ENCODE measurements at places on chromosomes 2 and 18. TPM values are rescaled to one million over a fixed set of nuclear protein-coding genes. Genes with fewer than 3 reads are reported as not detected.

The ABCG5 gene
- total RNA-seq: not detected

The CARF gene
- 5.4 TPM for total RNA-seq

The RIT2 gene
- total RNA-seq: not detected

The GAL3ST2 gene
- total RNA-seq: 0.09 TPM

The RALB gene
- total RNA-seq: 65.7 TPM

The EFEMP1 gene
- 520 TPM for total RNA-seq

The GREB1 gene
- total RNA-seq: 0.47 TPM

The IL1R1 gene
- 108 TPM for total RNA-seq

The SPP2 gene
- total RNA-seq: 0.16 TPM

The BMP10 gene
- not detected for total RNA-seq

The RNF144A gene
- total RNA-seq: 3.9 TPM

The ADNP2 gene
- total RNA-seq: 10.6 TPM

The SLC25A12 gene
- total RNA-seq: 17.5 TPM

The SCYGR4 gene
- total RNA-seq: not detected

The GATA6 gene
- 3.5 TPM for total RNA-seq

The MEP1B gene
- not detected for total RNA-seq

The ST6GAL2 gene
- not detected for total RNA-seq

The HOXD9 gene
- not detected for total RNA-seq

The IL36G gene
- not detected for total RNA-seq

The DLX1 gene
- total RNA-seq: 1.4 TPM

The EVX2 gene
- not detected for total RNA-seq

The SCN9A gene
- total RNA-seq: 12.1 TPM

The C2orf78 gene
- total RNA-seq: not detected

The ALS2 gene
- 27.3 TPM for total RNA-seq
